A172 (cell line): ENCODE measurements at places on chromosomes 6 and 20. TPM values are rescaled to one million over a fixed set of nuclear protein-coding genes. Genes with fewer than 3 reads are reported as not detected.

GRCh38 chr6:128504003-128504654, 16.3 kb downstream of the PTPRK start:
- no peak for DNase-seq

- DNase-seq, result peak; percentile 22
Observed at GRCh38 chr6:133548423-133549159, 307.4 kb downstream of the EYA4 start.

SSTR4 gene
- not detected in 2 replicates for total RNA-seq

ZC2HC1B gene
- not detected in 2 replicates for total RNA-seq

TCP11 gene
- not detected in 2 replicates for total RNA-seq
